CD4-positive, CD25-positive, alpha-beta regulatory T cell (primary cell): ENCODE measurements at places on chromosomes 13 and 19. TPM values are rescaled to one million over a fixed set of nuclear protein-coding genes. Genes with fewer than 3 reads are reported as not detected.

DNA sequence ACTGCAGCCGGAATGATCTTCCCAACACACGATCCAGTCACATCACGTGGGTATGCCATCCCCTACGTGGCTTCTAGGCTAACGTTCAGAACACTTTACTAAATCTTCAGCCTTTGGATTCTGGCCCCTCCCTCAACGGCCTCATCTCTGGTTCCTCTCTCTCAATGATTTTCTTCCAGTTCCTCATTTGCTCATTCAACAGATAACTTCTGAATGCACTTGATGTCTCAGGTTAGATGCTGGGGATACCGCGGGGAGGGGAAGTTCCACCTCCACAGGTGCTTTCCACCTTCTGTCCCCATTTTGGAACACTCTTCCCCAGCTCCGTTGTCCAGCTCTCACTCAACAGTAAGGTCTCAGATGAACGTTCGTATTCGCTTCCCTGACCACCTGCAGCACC is 66.1 kb downstream of the ATP7B start:
- H3K4me1 ChIP-seq: peaks cover 37% of the 10 kb centered on the region
- DNase-seq: no peak
- H3K27me3 ChIP-seq: peaks cover 3% of the 10 kb centered on the region
- H3K4me3 ChIP-seq: no peak overlapping the region
- no peak overlapping the region for H3K27ac ChIP-seq

GRCh38 chr13:103039183-103039582 is 27.0 kb downstream of the SLC10A2 start:
- no peak overlapping the region for H3K27ac ChIP-seq
- no peaks in the 10 kb centered on the region for H3K36me3 ChIP-seq
- H3K4me3 ChIP-seq: no peak overlapping the region
- no peak for DNase-seq

DNA sequence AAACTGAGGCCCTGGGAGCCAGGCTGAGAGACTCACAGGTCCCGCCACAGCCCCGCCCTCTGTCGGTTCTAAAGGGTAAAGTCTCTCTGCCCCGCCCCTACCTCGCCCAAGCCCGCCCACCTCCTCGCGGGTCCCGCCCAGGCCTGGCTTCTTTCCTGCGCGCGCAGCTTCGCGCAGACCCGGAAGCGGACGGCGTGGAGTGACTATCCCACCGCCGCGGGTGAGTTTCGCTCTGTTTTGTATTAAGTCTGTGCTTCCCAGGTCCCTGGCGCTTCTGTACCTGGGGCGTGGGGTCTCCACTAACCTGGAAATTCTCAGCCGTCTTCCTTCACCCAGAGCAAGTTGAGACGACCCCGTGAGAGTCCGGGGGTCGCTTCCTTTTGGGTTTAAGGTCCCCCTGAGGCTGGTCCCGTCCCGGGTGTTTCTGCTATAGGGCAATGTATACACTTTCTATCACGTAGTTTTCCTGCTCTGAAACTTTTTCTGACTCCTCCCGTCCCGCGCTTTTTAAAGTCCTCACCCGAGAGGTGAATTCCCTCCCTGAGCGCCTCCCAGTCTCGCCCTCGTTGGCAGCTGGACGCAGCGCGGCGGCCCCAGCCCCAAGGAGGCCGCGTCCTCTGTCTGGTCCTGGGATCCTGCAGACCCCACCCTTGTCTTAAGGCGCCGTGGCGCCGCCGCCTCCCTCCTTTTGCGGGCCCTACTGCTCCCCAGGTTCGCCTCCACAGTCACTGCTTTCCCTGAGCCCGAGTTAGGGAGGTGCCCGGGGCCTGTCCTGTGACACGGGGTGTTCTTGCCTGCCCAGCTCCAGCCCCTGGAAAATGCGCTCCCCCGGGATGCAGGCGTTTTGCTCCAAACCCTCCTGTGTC is at the start of gene ZNF765:
Gene ZNF765 (plus strand): TSS at position 176 of the 866 bp plus-strand sequence. CDS start 2,867 bp downstream, outside the sequence.
- H3K4me1 ChIP-seq: peaks cover 20% of the 10 kb centered on the region
- peaks cover 21% of the 10 kb centered on the region for H3K36me3 ChIP-seq
- peak; percentile 90 for DNase-seq
- H3K27me3 ChIP-seq: no peaks in the 10 kb centered on the region

- no peak for DNase-seq
- H3K27me3 ChIP-seq: no peaks in the 10 kb centered on the region
- peaks cover 16% of the 10 kb centered on the region for H3K4me1 ChIP-seq
- H3K4me3 ChIP-seq: no peak overlapping the region
- H3K36me3 ChIP-seq: no peaks in the 10 kb centered on the region
Observed at GRCh38 chr19:51692468-51692867, 662 bp upstream of the SPACA6 start.

DNA sequence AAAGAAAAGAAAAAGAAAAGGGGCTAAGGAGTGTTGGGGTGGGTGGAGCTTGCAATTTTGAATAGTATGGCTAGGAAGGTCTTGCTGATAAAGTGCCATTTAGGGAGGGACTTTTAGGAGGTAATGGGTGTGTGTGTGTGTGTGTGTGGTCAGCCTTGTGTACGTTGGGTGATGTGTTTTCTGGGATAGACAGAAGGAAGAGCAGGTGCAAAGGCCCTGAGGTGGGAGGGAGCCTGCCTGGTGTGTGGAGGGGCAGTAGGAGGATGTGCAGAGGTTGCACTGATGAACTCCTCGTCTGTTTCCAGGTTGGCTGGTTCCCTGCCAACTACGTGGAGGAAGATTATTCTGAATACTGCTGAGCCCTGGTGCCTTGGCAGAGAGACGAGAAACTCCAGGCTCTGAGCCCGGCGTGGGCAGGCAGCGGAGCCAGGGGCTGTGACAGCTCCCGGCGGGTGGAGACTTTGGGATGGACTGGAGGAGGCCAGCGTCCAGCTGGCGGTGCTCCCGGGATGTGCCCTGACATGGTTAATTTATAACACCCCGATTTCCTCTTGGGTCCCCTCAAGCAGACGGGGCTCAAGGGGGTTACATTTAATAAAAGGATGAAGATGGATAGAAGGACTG is 30.5 kb upstream of the ADGRE1 start:
- no peaks in the 10 kb centered on the region for H3K27me3 ChIP-seq
- no peak overlapping the region for H3K27ac ChIP-seq
- no peak for DNase-seq
- peaks cover 47% of the 10 kb centered on the region for H3K36me3 ChIP-seq

DNA sequence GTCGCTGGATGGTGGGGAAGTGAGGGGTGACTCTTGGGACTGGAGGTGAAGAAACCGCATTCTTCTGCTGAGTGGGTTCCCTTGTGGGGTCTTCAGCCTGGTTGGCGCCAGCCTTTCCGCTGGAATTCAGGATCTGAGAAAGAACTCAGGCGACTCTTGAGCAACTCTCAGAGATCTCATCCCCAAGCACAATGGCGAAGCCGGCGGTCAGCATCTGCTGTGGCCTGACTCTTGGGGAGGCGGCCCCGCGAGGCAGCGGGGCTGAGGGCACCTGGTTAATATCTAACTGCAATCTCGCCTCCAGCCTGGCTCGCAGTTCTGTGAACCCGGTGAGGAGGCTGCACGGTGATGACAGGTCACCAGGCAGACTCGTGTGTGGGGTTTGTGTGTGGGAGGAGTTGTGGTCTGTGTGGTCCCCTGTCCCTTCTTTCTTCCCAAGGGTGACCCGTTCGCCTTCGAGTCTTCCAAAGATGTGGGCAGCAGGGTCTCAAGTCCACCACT is 883 bp downstream of the ZNF441 start:
- H3K4me1 ChIP-seq: peaks cover 21% of the 10 kb centered on the region
- DNase-seq: no peak
- H3K27me3 ChIP-seq: peaks cover 4% of the 10 kb centered on the region
- peak overlapping the region; percentile 60 for H3K4me3 ChIP-seq
- H3K27ac ChIP-seq: peak overlapping the region; percentile 68
- H3K36me3 ChIP-seq: no peaks in the 10 kb centered on the region

GRCh38 chr13:51921790-51922740 is 60.3 kb downstream of the CCDC70 start:
- H3K4me3 ChIP-seq: no peak overlapping the region
- no peak overlapping the region for H3K27ac ChIP-seq
- no peaks in the 10 kb centered on the region for H3K36me3 ChIP-seq

DNA sequence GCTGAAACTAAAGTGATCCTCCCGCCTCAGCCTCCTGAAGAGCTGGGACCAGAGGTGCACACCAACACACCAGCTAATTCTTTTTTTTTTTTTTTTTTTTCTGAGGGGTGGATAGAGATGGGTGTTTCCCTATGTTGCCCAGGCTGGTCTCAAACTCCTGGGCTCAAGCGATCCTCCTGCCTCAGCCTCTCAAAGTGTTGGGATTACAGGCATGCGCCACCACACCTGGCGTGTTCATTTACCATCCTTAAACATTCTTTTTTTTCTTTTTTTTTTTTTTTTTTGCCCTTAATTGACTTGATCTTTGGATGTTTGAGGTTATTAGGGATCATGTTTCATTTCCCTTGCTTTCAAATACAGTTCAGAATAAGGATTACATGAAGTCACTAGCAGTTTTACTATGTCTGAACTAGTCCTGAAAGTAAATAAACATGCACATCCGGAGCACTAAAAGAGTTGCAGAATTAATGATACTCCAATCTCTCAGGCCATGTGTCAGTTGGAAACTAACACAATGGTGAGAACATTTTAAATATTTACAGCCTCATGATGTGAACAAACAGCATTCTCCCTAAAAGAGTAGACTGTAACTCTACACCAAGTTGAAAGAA is 10.2 kb downstream of the UTP14C start:
- H3K36me3 ChIP-seq: no peaks in the 10 kb centered on the region
- H3K4me3 ChIP-seq: no peak overlapping the region
- no peak for DNase-seq
- no peaks in the 10 kb centered on the region for H3K4me1 ChIP-seq
- no peak overlapping the region for H3K27ac ChIP-seq

DNA sequence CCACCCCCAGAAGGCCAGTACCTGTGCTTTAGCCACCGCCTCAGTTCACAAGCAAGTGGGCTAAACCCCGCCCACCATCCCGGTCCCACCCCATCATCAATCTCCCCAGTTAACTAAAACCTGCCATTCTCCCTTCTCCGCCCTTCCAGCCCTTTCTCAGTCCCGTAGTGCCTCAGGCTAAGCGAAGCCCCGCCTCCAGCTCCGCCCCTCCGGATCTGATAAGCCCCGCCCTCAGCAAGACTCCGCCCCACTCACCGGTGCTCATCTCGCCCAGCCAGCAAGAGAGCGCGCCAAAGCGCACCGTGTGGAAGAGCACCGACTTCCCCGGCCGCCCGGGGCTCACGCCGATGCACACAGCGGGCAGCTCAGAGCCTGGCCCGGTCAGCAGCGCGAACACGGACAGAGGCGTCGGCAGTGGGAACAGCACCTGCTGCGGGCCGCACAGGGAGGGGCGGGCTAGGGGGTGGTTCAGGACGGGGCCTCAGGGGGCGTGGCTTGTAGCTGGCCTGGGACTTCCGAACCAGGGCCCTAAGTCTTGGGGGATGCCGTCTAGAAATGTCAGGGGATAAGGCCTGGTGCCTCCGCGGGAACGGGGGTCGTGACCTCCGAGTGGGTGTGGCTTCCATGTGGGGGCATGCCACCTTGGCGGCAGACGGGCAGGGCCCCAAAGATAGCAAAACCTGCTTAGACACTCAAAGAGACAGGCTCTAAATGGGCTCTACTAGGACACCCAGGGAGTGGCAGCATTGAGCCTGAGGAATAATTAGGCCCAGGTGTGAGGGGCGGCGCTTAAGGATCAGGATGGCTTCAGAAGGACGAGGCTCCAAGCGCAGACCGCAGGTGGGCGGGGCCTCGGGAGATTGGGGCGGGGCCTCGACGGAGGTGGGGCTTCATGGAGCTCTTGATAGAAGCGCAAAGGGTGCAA is 21.4 kb downstream of the MAP4K1 start:
- H3K36me3 ChIP-seq: peaks cover 57% of the 10 kb centered on the region
- no peaks in the 10 kb centered on the region for H3K27me3 ChIP-seq
- no peak overlapping the region for H3K27ac ChIP-seq
- H3K4me3 ChIP-seq: no peak overlapping the region
- H3K4me1 ChIP-seq: no peaks in the 10 kb centered on the region

GRCh38 chr19:18432275-18433014 is 5.5 kb downstream of the ISYNA1 start:
- DNase-seq: no peak
- H3K4me3 ChIP-seq: no peak overlapping the region
- no peak overlapping the region for H3K27ac ChIP-seq
- H3K36me3 ChIP-seq: no peaks in the 10 kb centered on the region
- H3K4me1 ChIP-seq: peaks cover 51% of the 10 kb centered on the region
- H3K27me3 ChIP-seq: no peaks in the 10 kb centered on the region

DNA sequence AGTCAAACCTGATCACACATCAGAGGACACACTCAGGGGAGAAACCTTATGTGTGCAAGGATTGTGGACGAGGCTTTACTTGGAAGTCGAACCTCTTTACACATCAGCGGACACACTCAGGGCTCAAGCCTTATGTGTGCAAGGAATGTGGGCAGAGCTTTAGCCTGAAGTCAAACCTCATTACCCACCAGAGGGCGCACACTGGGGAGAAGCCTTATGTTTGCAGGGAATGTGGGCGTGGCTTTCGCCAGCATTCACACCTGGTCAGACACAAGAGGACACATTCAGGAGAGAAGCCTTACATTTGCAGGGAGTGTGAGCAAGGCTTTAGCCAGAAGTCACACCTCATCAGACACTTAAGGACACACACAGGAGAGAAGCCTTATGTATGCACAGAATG is 8.2 kb upstream of the ZNF527 start:
- peaks cover 58% of the 10 kb centered on the region for H3K36me3 ChIP-seq
- H3K4me3 ChIP-seq: no peak overlapping the region
- H3K27ac ChIP-seq: no peak overlapping the region
- no peaks in the 10 kb centered on the region for H3K27me3 ChIP-seq
- no peak for DNase-seq
- no peaks in the 10 kb centered on the region for H3K4me1 ChIP-seq

DNA sequence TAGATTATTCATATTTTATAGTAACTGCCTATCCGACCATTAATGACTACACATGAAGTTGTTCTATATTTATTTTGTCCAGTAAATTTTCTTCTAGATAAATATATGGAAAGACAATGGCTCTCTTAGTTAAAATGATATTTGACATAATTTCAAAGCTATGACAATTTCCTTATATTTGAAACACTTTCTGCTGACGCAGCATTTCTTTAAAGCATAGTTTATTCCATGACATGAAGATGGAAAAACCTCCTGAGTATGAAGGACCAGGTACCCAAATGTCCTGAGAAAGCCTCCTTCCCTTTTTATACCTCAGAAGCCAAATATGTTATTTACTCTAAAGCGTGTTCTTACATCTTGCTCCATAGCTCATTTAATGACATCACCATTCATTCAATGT is 831.6 kb downstream of the EFNB2 start:
- no peak overlapping the region for H3K27ac ChIP-seq
- no peaks in the 10 kb centered on the region for H3K36me3 ChIP-seq
- no peak overlapping the region for H3K4me3 ChIP-seq
- H3K4me1 ChIP-seq: no peaks in the 10 kb centered on the region
- H3K27me3 ChIP-seq: no peaks in the 10 kb centered on the region

Gene PSG7
- not detected for total RNA-seq

Gene CAMSAP3
- total RNA-seq: not detected

Gene LRRC8E
- not detected for total RNA-seq

Gene SIGLEC11
- not detected for total RNA-seq

Gene ZNF440
- 13.1 TPM for total RNA-seq

Gene ZNF99
- total RNA-seq: not detected

Gene PTGIR
- total RNA-seq: 8.6 TPM
